ENCODE measurements at places on chromosomes 16 and 17. TPM values are rescaled to one million over a fixed set of nuclear protein-coding genes. Genes with fewer than 3 reads are reported as not detected.
A peak's percentile ranks its signal among the peaks of the same experiment; 100 is the strongest.

DNA sequence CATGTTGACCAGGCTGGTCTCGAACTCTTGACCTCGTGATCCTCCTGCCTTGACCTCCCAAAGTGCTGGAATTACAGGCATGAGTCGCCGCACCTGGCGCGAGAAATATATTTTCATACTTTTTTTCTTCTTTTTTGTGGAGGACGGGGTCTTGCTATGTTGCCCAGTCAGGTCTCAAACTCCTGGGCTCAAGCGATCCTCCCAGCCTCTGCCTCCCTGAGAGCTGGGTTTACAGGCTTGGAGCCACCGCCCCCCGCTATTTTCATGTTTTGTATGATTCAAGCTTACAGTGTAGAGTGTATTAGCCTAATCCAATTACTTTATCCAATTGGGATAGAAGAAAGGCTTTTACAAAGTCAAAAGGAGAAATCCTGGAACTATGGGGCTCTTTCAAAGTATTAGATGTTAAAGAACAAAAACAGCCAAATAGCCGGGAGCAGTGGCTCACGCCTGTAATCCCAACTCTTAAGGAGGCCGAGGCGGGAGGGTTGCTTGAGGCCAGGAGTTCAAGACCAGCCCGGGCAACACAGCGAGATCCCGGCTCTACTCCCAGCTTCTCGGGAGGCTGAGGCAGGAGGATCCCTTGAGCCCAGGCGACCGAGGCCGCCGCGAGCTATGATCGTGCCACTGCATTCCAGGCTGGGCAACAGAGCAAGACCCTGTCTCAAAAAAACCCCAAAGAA lies 1.4 kb upstream of the MAP1LC3B start:
- no peak for DNase-seq

DNA sequence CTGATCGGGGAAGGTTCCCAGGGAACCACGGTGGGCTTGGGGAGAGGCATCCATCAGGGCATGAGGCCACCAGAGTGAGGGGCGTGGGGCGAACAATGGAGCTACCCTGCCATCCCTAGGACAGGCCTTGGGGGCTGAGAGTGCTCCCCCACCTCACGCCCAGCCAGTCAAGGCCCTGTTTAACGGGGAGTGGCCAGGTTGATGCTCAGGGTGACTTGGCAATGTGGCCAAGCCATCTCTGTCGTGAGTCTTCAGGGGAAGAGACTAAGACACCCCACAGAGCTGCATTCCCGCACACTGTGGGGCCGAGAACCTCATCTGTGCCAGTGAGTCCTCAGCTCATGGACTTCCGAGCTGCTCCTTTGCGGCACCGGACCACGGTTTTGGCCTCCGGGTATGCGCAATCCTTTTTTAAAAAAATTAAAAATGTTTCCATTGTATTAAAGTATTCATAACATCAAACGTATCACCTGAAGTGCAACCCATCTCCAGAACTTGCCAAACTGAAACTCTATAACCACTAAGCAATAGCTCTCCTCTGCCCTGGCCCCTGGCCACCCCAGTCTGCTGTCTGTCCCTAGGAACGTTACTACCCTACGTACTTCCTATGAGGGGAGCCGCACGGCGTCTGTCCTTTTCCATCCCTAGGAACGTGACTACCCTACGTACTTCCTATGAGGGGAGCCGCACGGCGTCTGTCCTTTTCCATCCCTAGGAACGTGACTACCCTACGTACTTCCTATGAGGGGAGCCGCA lies 71.8 kb upstream of the DOC2B start:
- no peak for DNase-seq

GRCh38 chr17:77025781-77026180 lies 115.0 kb upstream of the SEC14L1 start:
- no peak for DNase-seq

DNA sequence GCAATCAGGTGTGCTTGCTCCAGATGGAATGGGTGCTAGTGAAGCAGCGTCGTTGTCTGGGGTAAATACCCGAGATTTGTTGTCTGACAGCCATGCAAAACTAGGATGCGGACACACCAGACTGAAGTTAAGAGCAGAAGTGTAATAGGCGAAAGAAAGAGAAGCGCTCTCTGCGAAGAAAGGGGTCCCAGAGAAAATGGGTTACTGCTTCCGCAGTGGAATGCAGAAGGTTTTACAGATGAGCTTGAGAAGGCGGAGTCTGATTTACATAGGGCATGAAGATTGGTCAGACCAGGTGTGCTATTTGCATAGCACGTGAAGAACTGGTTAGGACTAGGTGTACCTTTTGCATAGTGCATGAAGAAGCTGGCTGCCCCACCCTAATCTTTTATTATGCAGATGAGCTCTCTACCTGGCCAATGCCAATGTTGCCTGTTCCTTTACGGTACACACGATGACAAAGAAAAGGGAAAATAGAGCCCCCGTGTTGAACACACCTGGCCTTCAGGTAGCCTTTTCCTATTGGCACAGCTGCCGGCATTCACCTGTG lies 32.0 kb upstream of the SNN start:
- DNase-seq, result no peak

The FTO gene
- 26.7 TPM for polyA plus RNA-seq

The GRIN2C gene
- 0.10 TPM for polyA plus RNA-seq

DNA sequence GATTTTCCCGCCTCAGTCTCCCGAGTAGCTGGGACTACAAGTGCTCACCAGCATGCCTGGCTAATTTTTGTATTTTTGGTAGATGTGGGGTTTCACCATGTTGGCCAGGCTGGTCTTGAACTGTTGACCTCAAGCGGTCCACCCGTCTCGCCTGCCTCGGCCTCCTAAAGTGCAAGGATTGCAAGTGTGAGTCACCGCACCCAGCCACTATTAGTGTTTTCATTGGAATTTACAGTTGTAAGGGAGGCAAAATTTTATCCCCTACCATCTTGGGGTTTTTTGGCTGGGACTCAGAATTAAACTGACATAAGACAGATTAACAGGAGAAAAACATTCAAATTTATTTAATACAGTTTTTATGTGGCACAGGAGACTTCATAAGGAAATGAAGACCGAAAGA lies 12.3 kb upstream of the MYCBPAP start:
- peak; percentile 0 for DNase-seq

DNA sequence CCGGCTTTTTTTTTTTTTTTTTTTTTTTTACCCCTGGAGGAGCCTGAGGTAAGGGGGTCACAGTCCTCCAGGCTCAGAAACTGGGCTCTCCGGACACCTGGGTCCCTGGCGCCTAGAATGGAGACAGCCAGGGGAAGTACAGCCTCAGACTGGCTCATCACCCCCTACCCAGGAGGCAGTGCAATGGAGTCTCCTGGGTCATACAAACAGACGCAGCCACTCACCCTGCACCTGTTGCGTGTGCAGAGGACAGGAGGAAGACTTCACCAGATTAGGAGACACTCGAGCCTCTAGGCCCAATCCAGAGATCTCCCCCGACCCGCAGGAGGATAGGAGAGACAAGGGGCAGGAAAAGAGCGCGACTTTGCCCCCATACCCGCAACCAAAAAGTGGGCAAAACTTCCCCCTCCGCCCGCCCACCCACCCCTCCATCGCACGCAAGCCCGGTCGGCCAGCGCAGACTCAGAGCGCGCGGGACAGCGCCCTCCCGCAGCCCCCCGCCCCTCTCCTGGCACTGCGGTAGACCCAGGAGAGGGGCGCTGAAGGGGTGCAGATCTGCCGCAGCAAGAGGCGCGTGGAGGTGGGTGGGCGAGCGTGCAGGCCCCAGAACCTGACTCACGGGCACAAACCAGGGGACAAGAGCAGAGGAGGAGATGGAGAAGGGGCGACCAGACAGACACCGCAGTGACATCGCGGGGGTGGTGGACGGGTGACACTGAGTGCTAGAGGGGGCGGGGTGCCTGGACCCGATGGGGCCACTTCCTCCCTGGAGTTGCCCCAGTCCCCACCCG lies 900 bp downstream of the HAP1 start:
- no peak for DNase-seq

DNA sequence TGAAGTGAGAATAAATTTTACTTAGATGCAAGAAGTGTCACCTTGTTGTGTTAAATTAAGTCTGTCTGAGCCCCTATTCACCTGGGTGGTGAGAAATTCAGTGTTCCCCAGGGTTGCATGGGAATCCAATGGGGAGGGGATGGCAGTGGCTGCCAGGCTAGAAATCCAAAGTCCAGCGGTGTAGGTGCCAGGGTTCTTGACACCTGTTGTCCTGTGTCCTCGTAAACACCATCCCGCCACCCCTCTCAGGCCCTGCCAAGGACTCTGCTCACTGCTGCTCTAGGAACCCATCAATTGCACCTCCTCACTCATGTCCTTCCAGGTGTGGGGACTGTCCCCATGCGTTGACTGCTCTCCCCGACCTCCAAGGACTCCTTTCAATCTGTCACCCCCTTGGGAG lies 58.9 kb downstream of the CACNG5 start:
- DNase-seq, result no peak

DNA sequence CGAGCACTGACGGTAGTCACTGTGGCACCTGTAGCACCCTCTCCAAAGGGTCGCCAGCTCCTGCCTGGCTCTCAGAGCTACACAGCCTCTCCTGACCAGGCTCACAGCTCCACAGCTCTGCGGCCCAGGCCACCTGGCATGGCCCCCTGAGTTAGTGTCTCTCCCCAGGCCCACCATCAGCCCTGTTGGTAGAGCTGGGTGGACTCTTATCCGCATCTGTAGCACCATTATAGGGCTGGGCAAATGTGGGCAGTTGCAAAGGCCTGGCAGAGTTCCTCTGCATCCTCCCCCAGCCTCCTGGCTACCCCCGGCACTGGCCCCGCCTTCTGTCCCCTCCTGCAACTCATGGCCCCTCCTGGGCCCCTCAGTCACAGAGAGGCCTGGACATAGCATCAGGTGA lies 18.2 kb downstream of the SCGB1C2 start:
- peak; percentile 7 for DNase-seq

GRCh38 chr17:76397687-76398522 lies 13.5 kb downstream of the SPHK1 start:
- peak; percentile 95 for DNase-seq

The MNT gene
- polyA plus RNA-seq, result 4.3 TPM

GRCh38 chr17:50198026-50198669 lies 3.3 kb downstream of the COL1A1 start:
- peak; percentile 64 for DNase-seq

DNA sequence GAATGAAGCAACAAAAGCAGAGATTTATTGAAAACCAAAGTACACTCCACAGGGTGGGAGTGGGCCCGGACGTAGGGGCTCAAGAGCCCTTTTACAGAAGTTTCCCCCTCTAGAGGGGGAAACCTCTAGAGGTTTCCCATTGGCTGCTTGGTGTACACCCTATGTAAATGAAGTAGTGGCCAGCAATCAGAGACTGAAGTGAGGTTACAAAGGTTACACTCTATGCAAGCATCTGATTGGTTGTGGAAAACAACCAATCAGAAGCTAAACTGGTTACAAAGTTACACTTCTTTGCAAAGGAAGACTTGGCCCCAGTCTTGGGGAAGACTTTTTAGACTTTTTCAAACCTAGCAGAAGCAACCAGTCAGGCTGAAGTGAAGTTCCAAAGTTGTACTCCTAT lies 27.1 kb downstream of the CRAMP1 start:
- no peak for DNase-seq

GRCh38 chr17:21183468-21183867 lies 30.5 kb downstream of the TMEM11 start:
- DNase-seq, result peak; percentile 50

- DNase-seq, result no peak
These were observed 38.3 kb upstream of the CRHR1 start for GRCh38 chr17:45745601-45746494.

DNA sequence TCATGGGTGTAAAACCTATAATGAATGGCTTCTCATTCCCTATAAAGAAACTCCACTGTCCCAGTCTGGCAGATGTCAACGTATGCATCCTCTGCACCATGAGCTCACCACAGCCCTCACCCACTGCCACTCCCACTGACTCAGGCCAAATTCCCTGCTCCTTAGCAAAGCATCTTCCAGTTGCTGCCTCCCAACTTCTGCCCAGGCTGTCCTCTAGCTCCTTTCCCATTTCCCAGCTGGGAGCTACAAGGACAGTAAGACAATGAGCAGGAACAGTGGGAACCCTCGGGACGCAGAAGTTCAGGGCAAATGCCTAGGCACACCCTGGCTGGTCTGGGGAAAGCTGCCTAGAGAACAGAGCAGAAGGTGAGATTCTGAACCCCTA lies 9.1 kb upstream of the THAP11 start:
- no peak for DNase-seq

GRCh38 chr16:25713785-25714570 lies 22.2 kb downstream of the HS3ST4 start:
- no peak for DNase-seq

The ALDH3A1 gene
- polyA plus RNA-seq, result 0.12 TPM

GRCh38 chr17:81807839-81808238 lies 3.9 kb downstream of the GCGR start:
- DNase-seq, result no peak

The SMPD3 gene
- 0.18 TPM for polyA plus RNA-seq

DNA sequence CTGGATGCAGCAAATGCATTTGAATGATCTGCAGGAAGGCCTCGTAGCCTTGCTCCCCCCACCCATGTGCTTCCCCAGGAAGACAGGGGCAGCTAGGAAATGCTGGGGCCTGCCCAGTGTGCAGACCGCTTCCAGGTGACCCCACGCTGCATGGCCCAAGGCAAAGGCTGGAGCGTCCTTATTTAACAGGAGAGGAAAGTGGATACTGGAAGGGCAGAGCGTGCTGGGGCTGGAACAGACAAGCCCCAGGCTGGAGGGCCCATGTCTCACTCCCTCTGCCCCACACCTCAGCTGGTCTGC lies 26.1 kb upstream of the NPTX1 start:
- DNase-seq, result no peak

- DNase-seq, result no peak
These were observed 52.8 kb upstream of the TOB1 start for GRCh38 chr17:50918933-50919296.

DNA sequence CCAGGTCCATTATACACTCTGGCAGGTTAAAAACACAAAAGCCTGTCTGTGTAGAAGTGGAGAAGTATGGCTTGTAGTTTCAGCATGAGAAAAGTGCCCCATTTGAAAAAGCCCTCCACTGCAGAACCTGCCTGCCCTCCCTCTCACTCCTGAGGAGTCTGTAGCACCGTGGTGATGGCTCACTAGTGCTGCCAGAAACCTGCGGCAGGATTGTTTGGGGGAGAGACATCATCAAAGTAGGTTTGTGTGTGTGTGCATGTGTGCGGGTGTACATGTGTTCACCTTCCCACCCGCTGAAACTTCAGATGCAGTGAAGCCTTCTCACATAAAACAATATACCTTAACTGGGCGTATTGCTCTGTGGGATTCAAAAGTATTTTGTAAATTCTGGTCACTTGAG lies 26.9 kb downstream of the NDEL1 start:
- no peak for DNase-seq

- DNase-seq, result peak; percentile 81
These were observed 847 bp upstream of the PSMC3IP start for GRCh38 chr17:42578282-42578869.

The ATXN7L3 gene
- polyA plus RNA-seq, result 21.8 TPM

The DHRS7C gene
- polyA plus RNA-seq, result 26.9 TPM
